ENCODE measurements at places on chromosomes 6 and 20.

DNA sequence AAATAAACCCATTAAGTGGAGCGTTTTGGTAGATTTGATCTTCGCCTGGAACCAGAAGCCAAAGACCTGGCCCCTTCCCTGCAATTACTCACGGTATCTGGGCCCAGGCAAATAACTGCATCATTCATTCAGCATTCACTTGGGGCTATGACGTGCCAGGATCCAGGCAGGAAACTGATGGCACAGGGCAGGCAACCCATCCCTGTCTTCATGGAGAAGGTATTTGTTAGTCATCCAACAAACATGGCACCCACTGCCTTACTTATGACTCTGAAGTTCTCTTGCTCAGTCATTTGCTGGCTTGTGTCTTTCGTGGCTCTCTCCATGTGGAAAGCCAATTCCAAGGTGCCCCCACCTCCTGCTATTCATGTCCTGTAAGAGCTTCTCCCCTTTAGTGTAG lies 232.4 kb downstream of the BMP7 start:
- DNase-seq = no peak

DNA sequence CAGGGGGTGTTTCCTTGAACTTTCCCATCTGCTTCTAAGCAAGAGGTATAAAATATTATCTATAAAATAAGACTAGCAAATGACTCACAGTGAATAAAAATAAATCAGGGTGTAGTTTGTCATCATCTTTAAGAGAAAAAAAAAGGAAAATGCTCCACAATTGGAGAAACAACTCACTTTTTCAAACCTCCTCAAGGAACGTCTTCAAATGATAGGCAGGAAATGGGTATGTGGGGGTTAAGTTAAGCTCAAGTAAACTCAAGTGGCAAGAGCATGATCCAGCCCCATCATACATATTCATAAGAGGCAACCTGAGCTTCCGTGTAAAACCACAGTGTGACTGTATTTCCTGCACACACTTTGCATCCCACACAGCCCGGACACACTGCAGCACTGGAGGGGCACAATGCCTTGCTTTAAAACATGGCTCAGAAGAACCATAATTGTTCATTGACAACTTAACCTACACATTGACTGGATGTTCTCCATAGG lies 58.5 kb upstream of the CEP85L start:
- no peak for DNase-seq

- no peak for DNase-seq
These were observed 11.8 kb upstream of the TRAM2 start for GRCh38 chr6:52588710-52589091.

DNA sequence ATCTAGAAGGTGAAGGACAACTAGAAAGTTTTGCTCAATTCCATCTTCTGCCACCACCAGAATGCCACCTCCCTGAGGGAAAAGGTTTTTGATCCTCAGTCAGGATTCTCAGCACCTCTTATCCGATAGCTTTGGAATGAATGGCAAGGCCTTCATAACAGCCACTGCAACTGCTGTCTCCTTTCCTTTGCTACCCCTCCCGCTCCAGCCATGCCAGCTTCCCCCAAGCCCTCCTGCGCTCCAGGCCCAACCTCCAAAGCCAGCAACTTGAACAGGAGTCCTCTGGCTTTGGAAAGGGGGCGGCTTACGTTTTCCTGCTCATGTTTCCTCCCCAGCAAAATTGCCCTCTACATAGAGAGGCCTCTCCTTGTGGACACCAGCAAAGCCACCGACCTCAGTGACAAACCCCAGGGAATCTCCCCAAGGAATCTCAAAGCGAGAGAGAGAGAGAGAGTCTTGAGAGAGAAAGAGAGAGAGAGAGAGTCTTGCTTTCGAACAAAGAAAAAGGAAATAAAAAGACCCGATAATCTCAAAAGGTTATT lies 420 bp upstream of the BTN2A1 start:
- DNase-seq = peak; percentile 50

- DNase-seq = no peak
These were observed 11.0 kb downstream of the KIF16B start for GRCh38 chr20:16562259-16562658.

DNA sequence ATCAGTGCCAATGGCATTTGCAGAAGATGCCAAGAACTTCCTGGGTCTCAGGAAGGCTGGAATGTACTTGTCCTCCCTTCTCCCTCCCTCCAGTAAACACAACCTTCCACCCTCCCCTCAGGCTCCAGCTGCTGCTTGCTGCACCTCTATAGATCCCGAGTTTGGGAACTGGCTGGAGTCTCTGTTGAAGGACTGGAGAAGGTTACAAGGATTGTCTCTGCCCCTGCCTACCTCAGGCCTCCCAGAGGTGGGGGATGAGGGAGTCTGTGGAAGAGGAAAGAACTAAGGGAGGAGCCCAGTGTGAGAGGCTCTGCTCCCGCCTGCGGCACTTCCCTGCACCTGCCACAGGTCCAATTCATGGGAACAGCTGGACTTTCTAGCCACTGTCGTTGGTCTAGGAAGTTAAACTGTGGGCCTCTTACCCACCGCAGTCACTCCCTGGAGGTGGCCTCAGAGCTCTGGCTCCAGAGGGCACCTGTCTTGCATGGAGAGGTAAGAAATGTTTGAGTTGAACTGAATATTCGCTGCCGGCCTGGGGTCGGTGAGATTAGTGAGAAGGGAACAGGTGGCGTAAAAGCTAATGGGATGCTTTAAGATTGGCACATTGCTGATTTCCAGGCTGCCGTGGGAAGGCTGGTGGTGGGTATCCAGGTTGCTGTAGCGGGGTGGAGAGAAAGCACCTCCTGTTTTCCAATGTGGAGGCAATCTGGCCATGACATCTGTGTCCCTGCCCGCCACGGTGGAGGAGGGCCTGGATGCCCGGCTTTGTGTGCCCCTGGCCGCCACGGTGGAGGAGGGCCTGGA lies 54.3 kb downstream of the PPP1R14C start:
- DNase-seq = no peak

- no peak for DNase-seq
These were observed 64.9 kb upstream of the PAX1 start for GRCh38 chr20:21640556-21640955.

- DNase-seq = no peak
These were observed 748 bp upstream of the ATP9A start for GRCh38 chr20:51768759-51769517.

GRCh38 chr20:4013041-4013440 lies 2.3 kb downstream of the RNF24 start:
- no peak for DNase-seq

DNA sequence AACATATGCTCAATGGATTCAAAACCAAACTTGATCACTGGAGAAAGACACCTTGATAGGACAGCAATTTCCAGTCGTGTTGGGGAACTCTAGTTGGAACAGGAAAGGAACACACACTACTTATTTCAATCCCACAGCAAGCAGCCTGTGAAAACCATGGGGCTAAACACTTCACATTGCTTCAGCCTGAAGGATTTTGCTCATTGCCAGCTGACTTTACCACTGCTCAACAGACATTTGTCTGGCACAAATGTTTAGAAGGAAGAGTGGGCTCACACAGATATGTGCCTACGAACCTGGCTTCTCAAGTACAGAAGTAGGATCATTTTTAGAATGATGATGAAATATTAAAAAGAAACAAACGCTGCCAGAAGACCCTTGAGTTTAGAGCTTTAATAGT lies 598.1 kb downstream of the PHF3 start:
- DNase-seq = no peak

- DNase-seq = no peak
These were observed 49.0 kb upstream of the PAX1 start for GRCh38 chr20:21656308-21657067.

GRCh38 chr6:170255426-170256125 lies 35.3 kb downstream of the DLL1 start:
- DNase-seq = no peak

GRCh38 chr6:102327697-102328225 lies 934.3 kb downstream of the GRIK2 start:
- no peak for DNase-seq

- no peak for DNase-seq
These were observed 80.4 kb downstream of the JPH2 start for GRCh38 chr20:44106615-44107014.

DNA sequence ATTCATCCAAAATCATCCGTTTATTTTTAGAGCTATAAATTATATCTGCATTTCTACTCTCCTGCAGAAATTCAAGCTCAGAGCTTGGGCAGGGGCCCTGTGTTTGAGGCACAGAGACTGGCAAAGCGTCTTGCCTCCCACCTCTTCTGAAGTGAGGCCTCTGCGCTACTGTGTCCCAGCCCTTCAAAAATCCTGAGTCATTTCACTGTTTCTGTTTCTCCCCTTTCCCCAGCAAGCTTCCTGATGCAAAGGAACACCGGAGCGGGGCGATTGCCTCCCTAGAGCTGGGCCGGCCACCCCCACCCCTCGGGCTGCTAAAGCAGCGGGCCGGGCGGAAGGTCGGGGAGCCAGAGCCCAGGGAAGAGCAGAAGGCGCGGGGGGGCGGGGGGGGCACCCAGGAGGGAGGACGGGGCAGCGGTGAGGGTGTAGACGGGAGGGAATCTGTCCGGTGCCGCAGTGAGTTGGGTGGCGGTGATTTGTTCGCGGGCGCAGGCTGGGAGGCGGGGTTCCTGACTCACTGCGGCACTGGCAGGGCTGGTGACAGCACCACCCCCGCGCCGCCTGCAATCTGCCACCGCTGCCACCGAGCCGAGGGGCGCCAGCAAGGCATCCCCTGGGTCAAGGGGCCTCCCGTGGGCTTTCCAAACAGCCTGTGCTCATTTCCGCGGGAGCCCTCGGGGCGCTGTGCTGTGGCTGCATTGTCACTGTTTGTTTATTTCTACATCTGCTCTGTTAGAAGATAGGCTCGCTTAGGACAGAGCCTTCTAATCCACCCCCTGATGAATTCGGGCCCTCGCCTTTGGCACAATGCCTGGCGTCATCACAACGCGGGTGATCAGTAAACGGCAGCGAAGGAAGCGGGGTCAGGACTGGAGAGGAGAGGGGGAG lies 46.5 kb upstream of the SNAP25 start:
- DNase-seq = peak; percentile 69

DNA sequence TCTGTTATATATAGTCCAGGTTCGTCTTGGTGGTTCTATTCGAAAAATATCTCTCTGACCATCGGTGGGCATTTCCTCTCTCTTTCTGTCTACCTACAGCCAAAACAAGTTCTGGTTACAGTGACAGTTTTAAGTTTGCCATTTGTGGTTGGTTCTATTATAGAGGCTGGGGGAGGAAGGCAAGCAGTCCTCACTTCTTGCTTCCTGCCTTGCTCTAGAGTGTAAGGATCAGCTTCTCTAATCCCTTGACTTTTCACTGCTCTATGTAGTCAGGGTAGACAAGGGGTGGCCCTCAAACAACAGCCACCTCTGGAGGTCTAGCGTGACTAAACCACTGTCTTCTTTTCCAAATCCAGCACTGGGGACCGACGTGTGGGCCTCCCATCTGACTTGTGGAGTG lies 16.1 kb downstream of the E2F3 start:
- DNase-seq = no peak

GRCh38 chr6:41288030-41288753 lies 1.7 kb upstream of the TREM1 start:
- no peak for DNase-seq

DNA sequence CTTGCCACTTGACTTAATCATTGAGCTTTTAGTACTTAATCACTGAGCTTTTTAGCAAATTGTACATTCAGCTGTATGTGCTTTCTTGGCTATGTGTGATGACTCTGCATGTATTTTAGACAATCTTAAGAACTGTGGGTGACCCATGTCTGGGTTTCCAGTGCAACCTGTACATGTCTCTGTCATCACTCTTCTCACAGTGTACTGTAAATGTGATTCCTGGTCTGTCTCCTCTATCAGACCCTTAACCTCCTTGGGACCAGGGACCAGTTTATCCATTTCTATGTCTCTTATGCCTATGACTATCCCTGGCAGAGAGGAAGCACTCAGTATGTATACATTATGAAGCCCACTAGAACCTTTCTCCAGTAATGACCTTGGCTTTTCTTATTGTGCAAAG lies 36.6 kb upstream of the HDDC2 start:
- DNase-seq = no peak
